Tibial nerve (tissue), 4 donors: ENCODE measurements at places on chromosomes 4 and X. TPM values are rescaled to one million over a fixed set of nuclear protein-coding genes. Genes with fewer than 3 reads are reported as not detected.

GRCh38 chr4:81756973-81757372 lies 285.3 kb upstream of the RASGEF1B start:
- H3K27ac ChIP-seq = no peak overlapping the region
- no peak overlapping the region for H3K4me3 ChIP-seq
- H3K27me3 ChIP-seq = no peaks in the 10 kb centered on the region
- no peaks in the 10 kb centered on the region for H3K4me1 ChIP-seq
- no peak for DNase-seq

- DNase-seq = no peak
- H3K36me3 ChIP-seq = no peaks in the 10 kb centered on the region
- no peaks in the 10 kb centered on the region for H3K27me3 ChIP-seq
- no peak overlapping the region for H3K27ac ChIP-seq
Measured at GRCh38 chr4:137614491-137614890, 82.2 kb upstream of the PCDH18 start.

GRCh38 chr4:151218343-151218742 lies 58.6 kb upstream of the PRSS48 start:
- no peak overlapping the region for H3K4me3 ChIP-seq
- no peaks in the 10 kb centered on the region for H3K27me3 ChIP-seq
- no peaks in the 10 kb centered on the region for H3K4me1 ChIP-seq

SSX4 gene
- not detected for total RNA-seq

NAP1L3 gene
- total RNA-seq = 7.2 TPM
